AG04450 (cell line): ENCODE measurements at places on chromosomes 2 and 18. TPM values are rescaled to one million over a fixed set of nuclear protein-coding genes. Genes with fewer than 3 reads are reported as not detected.

Gene NEU2
- polyA plus RNA-seq = not detected in 2 replicates

Gene ABCG5
- not detected in 2 replicates for polyA plus RNA-seq

Gene SP100
- polyA plus RNA-seq = 60.1 and 71.2 TPM in 2 replicates

Gene CELF4
- polyA plus RNA-seq = not detected in 2 replicates

Gene NGEF
- polyA plus RNA-seq = 0.07 and 0.10 TPM in 2 replicates

Gene CNTNAP5
- polyA plus RNA-seq = not detected in 2 replicates

Gene SELENOI
- 8.9 and 10.9 TPM in 2 replicates for polyA plus RNA-seq

Gene SMC6
- 10.2 and 18.3 TPM in 2 replicates for polyA plus RNA-seq

Gene SERPINB13
- not detected in 2 replicates for polyA plus RNA-seq

- DNase-seq = no peak
Measured at GRCh38 chr2:2134037-2134436, 197.0 kb downstream of the MYT1L start.

DNA sequence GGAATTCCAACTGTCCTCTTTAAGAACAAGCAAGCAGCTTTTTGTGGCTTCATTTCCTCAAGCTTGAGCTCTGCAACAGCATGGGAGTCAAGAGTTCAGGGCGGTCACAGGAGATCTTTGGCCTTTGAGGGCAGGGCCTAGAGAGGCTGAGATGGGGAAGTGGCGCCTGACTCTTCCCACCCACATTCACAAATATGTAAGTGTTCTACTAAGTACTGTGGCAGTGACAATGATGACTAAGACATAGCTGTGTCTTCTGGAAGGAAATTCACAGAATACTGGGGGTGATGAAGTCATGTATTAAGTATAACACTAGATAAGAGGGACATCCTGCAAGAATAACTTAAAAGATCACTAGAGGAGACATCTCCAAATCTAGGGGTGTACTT is 15.0 kb downstream of the RND3 start:
- no peak for DNase-seq

DNA sequence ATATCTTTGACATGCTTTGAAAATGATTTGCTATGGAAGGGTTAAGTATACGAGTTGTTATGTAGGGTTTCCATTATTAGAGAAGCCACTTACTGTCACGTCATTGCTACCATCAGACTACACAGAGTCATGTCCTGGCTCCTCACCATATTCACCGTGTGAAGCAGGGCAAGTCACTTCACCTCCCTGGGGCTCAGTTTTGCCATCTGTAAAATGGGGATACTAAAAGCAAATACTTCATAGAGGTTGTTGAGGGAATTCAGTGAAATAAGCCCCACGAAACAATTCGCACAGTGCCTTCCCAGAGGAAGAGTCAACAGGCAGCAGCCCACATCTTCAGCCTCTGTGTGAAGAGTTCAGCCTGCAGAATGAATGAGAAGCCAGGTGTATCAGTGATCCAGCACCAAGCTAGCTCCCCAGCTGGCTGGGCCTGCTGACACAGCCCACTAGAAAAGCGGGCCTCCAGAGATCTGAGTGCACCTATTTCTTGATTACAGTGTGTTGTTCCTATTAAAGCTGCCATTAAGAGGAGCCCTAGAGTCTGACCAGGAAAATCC is 3.4 kb downstream of the DIPK1C start:
- DNase-seq = no peak

DNA sequence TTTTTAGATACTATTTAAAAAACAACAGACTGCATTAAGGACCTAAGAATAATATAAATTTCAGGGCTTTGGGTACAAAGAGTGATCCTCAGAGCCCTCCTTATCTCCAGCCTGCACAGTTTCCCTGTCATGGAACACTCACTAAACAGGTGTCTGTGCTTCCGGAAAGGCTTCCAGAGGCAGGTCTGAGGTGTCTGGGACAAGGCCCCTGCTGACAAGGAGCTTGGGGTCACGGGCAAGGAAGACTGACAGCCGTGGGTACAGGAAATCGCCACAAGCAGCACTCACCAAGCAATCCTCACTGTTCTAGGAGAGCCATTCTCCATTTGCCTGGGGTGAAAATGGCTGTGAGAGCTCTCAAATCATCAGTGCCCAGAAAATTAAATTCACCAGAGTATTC is 220.3 kb upstream of the PXDN start:
- no peak for DNase-seq

GRCh38 chr2:147405651-147406050 is 439.2 kb upstream of the ACVR2A start:
- no peak for DNase-seq

DNA sequence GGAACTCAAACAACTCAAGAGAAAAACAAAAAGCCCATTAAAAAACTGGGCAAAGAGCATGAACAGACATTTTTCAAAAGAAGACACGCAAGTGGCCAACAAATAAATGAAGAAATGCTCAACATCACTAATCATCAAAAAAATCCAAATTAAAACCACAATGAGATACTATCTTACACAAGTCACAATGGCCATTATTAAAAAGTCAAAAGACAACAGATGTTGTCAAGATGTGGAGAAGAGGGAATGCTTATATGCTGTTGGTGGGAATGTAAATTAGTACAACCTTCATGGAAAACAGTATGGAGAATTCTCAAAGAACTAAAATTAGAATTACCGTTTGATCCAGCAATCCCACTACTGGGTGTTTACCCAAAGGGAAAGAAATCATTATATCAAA is 15.1 kb downstream of the LMAN1 start:
- DNase-seq = no peak

DNA sequence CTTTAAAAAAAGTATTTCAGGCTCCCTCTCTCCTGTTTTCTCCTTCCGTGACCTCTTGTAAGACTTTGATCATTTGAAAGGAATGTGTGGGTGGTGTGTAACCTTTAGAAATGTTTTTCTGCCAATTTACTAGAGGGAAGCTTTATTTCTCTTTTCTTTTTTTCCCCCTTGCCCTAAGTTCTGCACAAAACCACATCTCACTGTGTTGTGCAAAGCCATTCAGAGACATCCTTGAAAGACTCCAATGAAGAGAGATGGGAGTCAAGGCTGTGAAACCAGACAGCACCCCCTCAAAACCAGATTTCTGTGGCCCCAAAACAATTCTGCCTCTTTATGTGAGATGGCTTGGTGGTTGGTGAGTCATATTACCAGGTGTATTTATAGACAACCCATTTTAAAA is 184.6 kb upstream of the ERBB4 start:
- no peak for DNase-seq

- DNase-seq = no peak
Measured at GRCh38 chr2:161107265-161107664, 53.0 kb upstream of the TANK start.

DNA sequence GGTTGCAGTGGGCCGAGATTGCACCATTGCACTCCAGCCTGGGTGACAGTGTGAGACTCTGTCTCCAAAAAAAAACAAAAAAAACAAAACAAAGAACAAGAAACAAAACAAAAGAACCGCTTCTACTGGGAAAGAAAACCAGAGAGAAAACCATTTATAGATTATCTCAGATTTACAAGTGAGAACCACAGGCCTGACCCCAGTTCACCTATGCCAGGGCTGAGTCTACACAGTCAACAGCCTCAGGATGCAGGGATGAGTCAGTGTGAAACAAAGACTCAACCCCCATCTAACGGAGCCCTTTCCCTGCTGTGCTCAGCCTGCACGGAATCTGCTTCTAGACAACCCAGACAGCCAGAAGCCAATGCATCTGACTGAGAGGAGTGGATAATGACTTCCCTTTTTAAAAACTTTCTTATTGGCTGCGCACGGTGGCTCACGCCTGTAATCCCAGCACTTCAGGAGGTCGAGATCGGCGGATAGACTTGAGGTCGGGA is 25.5 kb upstream of the YWHAQ start:
- DNase-seq = peak; percentile 87

DNA sequence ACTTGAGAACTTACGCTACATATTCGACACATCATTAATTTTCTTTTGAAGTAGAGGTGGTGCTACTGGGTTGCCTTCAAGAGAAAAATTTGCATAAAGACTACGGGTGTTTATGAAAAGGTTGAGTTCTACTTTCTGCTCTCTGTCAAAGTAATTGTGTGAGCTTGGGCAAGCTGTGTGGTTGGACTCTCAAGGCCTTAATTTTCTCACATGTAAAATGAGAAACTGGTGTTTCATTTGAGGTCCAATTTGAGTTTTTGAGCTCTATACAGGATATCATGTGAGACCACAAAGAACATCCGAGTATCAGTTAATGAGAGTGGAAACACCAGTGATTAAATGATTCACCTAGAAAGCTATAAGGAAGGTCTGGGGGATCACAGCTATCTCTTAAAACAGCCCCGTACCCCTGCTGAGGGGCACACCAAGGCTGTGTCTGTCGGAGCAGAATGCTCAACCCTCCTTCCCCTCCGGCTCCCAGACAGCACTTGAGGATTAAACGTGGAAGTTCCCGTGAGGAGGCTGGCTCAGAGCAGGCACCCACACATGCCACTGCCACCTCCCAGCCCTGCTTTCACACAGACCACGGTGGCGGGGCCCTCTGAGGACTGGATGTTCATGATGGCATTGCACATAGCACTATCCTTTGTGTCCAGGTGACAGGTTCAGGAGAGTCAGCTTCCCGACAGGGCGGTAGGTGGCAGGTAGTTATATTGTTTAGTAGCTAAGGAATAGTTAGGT is 191.8 kb downstream of the RNF144A start:
- DNase-seq = no peak

- DNase-seq = no peak
Measured at GRCh38 chr18:10421859-10422258, 32.6 kb upstream of the APCDD1 start.

- DNase-seq = no peak
Measured at GRCh38 chr2:85015653-85016360, 44.8 kb downstream of the KCMF1 start.

DNA sequence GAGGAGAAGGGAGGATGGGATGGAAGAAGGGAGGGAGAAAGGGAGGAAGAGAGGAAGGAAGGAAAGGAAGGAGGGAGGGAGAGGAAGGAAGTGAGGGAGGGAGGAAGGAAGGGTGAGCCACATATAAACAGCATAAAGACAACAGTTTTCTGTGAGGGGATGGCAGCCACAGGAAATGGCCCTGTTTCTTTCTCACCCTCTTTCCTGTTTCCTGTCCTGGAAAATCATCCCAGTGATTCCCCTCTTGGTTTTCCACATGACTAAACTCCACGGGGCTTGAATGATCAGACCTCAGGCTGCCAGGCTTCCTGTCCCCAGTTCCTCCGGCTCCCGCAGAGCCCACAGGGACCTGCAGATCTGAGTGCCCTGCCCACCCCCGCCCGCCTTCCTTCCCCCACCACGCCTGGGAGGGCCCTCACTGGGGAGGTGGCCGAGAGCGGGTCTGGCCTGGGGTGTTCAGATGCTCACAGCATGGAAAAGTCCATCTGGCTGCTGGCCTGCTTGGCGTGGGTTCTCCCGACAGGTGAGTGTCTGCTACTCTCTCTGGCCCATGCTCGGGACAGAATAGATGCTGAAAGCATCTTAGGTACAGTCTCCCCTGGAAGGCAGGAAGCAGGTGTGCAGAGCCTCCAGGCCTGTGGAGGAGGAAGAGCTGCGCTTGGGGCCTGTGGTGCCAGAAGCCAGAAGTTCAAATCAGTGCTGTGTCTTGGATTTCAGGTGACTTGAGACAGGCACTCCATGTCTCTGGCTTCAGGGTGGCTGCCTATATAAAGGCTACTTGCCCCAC is at the start of gene SIGLEC15:
Gene SIGLEC15, plus strand, starts transcription at position 418 of the 787 bp plus-strand sequence. Its CDS starts 54 bp downstream, at position 472.
- DNase-seq = no peak

DNA sequence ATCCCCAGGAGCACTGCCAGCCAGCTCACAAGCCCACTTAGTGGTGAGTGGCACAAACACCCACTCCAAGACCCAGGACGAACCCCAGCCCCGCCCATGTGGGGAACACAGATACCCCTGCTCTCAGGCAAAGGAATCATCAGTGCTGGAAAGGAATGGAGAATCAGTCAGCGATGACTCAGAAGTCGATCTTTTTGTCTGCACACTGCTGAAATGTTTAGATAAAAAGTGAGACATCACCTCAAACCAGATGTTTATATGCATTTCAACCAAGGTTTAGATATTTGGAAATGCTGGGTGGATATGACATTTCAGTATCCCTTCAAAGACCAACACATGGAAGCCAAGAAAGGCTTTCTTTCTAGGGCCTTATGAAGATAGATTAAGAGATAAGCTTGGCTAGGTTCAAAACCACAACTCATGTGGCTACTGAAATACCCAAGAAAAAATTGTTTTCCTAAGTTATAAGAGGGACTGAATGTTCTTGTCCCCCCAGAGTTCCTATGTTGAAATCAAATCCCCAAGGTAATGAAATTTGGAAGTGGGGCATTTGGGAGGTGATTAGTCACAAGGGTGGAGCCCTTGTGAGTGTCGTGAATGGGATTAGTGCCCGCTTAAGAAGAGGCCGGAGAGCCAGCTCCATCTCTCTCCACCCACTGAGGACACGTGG is 43.7 kb downstream of the POU3F3 start:
- no peak for DNase-seq

- DNase-seq = no peak
Measured at GRCh38 chr2:190173392-190173791, 110.9 kb upstream of the MSTN start.

GRCh38 chr2:229348128-229348527 is 77.0 kb upstream of the PID1 start:
- no peak for DNase-seq

- DNase-seq = no peak
Measured at GRCh38 chr2:163341426-163341825, 394.4 kb downstream of the FIGN start.

DNA sequence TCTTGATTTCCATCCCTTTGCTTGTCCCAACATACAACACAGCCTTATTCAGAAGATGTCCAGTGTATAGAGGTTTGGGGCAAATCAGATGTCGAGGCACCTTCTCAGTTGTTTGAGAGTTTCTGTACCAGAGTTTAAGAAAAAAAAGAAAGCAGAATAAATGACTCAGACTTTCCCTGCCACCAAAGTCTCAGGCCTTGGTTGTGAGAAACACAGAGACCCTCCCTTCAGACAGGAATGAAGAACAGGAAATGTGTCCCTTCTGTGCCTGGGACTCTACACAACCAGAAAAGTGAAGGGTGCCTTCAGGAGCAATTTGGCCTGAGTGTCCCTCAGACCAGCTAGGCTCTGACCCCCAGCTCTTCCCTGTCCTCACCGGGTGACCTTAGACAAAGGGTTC is 37.3 kb upstream of the REL start:
- no peak for DNase-seq

DNA sequence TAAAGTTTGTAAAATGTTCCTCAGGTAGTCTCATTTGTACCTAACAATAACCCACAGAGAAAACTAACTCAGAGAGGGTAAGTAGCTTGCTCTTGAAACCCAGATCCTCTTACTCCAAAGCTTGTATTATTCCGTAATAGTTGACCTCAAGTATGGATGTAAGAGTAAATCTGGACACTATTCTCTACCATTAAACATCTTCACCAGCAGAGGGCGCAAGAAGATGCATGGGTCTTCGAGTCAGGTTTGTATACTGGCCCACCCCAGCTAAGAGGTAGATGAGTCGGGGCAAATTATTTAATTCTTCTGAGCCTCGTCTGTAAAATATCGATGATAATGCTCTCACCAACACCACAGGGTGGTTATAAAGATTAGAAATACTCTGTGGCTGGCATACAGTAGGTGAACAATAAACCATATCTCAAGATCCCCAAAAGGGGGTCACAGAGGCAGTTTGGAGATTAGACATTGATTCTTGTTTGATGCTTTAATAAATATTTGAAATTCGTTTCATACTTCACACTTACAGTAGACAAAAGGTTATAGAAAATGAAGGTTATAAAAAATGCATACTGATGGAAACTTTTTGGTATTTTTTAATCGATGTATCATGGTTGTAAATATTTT is 3.5 kb upstream of the CABLES1 start:
- peak; percentile 56 for DNase-seq

GRCh38 chr18:21105936-21106335 is 5.7 kb downstream of the ROCK1 start:
- DNase-seq = no peak
